ENCODE measurements at places on chromosomes 5 and 9.
A peak's percentile ranks its signal among the peaks of the same experiment; 100 is the strongest.

DNA sequence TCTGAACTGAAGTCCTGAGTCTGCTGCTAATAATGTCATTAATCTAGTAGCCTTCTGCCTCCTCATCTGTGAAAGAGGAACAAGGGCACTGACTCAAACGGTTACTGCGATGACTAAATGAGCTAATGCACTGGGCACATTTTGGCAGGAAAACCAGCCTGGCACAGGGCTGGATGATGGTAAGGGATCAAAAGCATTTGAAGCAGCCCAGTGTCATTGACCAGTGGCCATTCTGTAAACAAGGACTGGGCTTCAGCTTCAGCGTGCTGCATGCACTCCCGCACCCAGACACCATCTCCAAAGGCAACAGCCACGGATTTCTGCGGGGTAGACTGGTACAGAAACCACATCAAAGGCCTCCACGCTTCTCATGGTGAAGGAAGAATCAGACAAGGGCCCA lies 8.0 kb downstream of the GCNT4 start:
- DNase-seq = no peak

GRCh38 chr9:21027295-21027694 lies 4.1 kb downstream of the HACD4 start:
- DNase-seq = no peak

- DNase-seq = no peak
Measured at GRCh38 chr9:130029223-130029973, 13.6 kb downstream of the FNBP1 start.

GRCh38 chr9:21995006-21995665 lies 545 bp downstream of the CDKN2B-AS1 start:
- peak; percentile 61 for DNase-seq

- no peak for DNase-seq
Measured at GRCh38 chr5:43036409-43036808, 3.7 kb downstream of the ANXA2R start.

- DNase-seq = no peak
Measured at GRCh38 chr9:84371737-84372136, 31.2 kb upstream of the SLC28A3 start.

DNA sequence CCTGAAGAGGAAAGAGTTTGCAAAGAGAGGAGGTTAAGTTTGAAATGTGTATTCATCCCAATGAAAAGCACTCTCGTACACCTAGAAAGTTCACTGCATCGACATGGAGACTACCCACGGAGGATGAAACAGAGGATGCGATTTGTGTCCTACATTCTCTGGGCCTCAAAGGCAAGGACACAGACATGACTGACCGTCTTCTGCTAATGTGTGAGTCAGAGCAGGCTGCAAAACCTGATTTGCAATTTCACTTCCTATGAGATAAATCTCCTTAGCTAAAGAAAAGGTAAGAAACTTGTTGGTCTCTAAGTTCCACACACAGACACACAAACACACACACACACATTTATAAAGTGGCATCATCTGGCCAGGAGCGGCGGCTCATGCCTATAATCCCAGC lies 98.6 kb downstream of the GNAQ start:
- no peak for DNase-seq

- DNase-seq = no peak
Measured at GRCh38 chr5:80804332-80804731, 149.5 kb upstream of the DHFR start.

DNA sequence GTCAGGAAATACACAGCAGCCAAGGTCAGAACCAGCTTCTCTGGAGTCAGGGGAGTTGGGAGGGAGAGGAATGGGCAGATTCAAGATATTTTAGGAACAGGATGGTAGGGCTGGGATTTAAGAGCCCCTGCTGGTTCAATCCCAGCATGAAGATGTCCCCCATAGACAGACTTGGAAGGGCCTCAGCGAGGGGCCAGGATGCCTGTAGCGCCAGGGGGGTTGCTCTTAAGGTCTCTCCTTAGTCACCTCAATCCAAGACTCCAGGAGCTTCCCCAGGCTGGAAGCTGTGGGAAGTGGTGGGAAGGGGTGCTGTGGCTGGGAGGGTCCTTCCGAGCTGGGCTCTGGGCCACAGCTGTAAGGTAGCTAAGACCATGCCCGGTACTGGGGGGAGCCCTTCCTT lies 8.1 kb upstream of the TSPAN17 start:
- no peak for DNase-seq

DNA sequence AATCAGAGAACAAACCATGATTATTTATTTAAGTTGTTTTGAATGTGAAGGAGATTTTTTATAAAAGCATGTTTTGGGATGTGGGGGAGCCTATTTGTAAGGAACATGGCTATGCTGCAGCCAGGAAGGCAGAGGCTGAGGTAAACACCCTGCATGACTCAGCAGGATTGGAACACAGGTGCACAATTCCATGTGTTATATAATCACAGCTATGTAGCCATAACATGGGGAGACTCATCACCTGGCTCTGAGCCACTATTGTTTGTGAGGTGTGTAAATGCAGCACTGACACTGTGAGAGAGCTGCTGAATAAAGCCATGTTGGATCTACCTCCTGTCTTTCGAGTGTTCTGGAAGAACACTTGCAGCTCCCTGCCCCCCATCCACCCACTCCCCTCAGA lies 1009.8 kb downstream of the DNAH5 start:
- DNase-seq = no peak

GRCh38 chr5:151254556-151254955 lies 1.6 kb downstream of the GM2A start:
- no peak for DNase-seq

GRCh38 chr9:38144421-38144820 lies 75.4 kb upstream of the SHB start:
- DNase-seq = no peak

DNA sequence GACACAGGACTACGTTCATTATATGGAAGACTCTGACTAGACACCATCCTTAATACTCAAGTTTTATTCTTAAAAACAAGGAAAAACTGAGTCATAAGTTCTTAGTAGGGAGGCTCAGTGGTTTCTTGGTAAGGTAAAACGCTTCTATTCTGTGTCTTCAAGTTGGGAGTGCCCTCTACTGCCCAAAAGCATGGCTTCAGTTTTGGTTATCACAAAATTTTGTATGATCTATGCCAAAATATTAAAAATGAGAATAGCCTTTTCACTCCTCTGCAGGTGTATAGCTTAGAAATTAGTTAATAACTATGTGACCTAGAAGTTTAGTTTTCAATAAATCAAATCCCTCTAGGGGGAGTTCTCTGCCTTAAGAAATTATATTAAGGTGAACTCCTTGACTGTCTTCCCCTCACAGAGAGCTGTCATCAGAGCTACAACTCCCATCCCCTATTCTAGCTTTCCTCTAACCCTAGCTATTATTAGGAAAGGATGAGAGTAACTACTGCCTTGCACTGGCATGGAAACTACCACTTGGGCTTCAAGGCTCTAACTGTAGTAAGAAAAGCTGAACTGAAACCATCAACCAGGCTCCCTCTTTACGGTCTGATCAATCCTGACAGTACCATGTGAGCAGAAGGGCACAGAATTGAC lies 189.7 kb downstream of the GNAQ start:
- no peak for DNase-seq

GRCh38 chr5:157126-157715 lies 34.1 kb upstream of the LRRC14B start:
- no peak for DNase-seq

DNA sequence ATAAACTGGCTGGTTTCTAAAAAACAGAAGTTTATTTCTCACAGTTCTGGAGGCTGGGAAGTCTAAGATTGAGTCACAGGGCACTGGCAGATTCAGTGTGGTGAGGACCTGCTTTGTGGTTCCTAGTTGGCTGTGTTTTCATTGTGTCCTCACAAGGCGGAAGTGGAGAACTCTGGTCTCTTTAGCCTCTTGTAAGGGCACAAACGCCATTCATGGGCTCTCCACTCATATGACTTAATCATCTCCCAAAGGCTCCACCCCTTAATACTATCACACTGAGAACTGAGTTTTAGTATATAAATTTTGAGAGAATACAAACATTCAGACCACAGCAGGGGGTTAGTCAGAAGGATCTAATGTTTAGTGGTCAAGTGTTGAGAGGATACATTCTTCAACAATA lies 208.2 kb downstream of the SEC61B start:
- no peak for DNase-seq

GRCh38 chr9:120264528-120264927 lies 315.4 kb downstream of the CDK5RAP2 start:
- DNase-seq = no peak

GRCh38 chr5:150429410-150429873 lies 16.7 kb upstream of the CD74 start:
- DNase-seq = no peak

- no peak for DNase-seq
Measured at GRCh38 chr9:122325124-122325523, 45.7 kb upstream of the PTGS1 start.

GRCh38 chr5:171415115-171415730 lies 4.2 kb upstream of the FGF18 start:
- no peak for DNase-seq

GRCh38 chr5:128596071-128596470 lies 58.0 kb upstream of the FBN2 start:
- DNase-seq = no peak

GRCh38 chr9:15717290-15717967 lies 164.6 kb downstream of the CCDC171 start:
- no peak for DNase-seq

DNA sequence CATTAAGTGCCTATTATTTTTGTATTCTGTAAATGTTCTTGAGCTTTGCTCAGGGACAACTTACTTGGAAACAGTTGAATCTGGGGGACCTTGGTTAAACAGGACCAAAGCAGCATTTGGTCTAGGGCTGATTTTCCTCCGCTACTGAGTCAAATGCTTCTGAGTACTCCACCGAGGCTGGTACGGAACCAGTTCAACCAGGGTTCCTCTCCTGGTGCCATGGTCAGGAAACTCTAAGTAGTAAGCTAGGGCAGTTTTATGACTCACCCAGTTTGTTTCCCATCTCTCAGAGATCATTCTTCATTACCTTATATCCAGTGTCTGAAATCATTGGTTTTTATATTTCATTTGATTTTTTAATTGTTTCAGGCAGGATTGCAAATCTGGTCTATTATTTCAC lies 111.9 kb upstream of the TNFAIP8 start:
- no peak for DNase-seq

- no peak for DNase-seq
Measured at GRCh38 chr5:102975457-102976182, 144.3 kb downstream of the GIN1 start.

DNA sequence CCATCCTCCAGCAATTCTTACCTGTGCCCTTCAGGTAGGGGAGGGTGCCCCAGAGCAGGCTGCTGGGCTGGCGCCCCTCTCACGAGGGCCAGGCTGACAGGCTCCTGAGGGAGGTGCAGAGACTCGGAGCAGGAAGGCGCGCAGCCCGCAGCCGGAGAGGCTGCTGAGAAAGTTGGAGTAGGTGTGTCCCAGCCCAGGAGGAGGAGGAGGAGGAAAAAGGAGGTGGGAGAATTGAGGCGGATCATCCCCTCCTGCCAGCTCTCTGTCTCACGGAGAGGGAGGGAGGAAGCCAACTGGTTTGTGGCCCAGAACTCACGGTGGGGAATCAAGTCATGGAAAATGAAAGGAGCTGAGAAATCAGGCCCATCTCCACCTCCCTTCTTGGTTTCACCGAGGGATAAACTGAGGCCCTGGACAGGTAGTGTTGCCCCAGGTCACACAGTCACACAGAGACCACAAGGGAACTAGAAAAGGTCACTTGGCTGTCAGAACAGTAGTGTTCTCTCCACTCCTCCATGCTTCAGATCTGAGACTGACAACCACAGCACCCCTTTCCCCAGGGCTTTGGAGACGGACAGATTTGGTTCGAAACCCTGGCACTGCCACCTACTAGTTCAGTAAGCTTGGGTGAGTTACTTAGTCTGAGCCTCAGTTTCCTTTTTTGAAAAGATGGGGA lies at the start of gene FAT2:
Gene FAT2 (minus strand): TSS at position 188 of the 676 bp plus-strand sequence. CDS start 22,400 bp downstream, outside the sequence.
- DNase-seq = no peak

DNA sequence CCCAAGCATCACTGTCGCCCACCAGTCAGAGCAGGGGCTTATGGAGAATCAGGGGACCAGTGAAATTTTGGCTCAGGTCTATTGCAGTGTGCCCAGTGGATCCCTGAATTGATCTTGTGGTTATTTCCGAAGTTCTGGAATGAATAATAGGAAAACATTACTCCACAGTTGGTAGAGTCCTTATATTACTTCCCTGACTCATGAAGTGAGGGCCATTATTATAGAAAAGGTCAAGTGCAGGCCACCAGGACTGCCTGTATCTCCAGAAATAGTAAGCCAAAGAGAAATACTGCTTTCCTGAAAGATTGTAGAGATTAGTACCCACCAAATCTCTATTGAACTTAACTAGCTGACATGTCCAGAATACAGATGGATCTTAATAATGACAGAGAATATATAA lies 335.0 kb downstream of the NPR3 start:
- no peak for DNase-seq

GRCh38 chr9:86009133-86009532 lies 68.2 kb downstream of the NAA35 start:
- no peak for DNase-seq

GRCh38 chr5:135227064-135228022 lies 171.7 kb downstream of the MACROH2A1 start:
- DNase-seq = no peak

DNA sequence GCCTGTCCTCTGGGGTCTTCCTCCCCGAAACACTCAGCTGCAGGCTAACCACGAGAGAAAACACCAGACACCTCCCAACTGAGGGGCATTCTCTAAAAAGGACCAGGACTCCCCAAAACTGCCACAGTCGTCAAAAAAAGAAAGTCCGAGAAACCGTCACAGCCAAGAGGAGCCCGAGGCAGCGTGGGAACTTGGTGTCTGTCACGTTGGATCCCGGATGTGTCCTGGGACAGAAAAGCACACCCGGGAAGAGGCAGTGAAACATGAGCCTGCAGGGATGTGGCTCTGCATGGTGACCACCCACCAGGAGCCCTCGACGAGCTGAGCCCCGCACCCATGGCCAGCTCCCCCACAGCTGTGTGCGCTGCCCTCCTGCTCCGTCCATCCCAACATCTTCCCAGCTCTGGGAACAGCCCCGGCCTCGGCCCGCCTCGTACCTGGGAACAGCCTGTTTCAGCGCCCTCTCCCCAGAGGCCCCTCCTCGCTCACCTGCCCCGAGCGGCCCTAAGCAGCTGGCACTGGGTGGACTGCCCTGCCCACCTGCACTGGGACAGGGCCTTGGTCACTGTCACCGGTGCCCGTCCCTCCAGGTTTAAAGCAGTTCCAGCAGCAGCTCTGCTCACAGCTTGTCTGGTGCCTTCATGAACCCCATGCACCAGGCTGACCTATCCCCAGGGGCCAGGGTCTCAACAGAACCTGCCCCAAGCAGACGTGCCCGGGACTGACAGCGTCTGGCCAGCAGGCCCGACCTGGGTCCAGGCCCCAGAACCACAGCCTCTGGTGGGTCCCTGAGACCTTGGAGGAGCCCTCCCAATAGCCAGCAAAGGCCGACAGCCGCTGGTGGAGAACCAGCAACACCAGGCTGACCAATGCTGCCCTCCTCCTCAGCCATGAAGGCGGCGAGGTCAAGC lies 10.9 kb downstream of the SLC12A7 start:
- DNase-seq = no peak

- no peak for DNase-seq
Measured at GRCh38 chr5:55176176-55176818, 3.3 kb upstream of the CDC20B start.

GRCh38 chr9:32490601-32491000 lies 35.4 kb downstream of the RIGI start:
- DNase-seq = no peak
